ENCODE measurements at places on chromosomes 13 and 19.

GRCh38 chr19:18093439-18094161 lies 4.0 kb upstream of the MAST3 start:
- peak; percentile 45 for DNase-seq

DNA sequence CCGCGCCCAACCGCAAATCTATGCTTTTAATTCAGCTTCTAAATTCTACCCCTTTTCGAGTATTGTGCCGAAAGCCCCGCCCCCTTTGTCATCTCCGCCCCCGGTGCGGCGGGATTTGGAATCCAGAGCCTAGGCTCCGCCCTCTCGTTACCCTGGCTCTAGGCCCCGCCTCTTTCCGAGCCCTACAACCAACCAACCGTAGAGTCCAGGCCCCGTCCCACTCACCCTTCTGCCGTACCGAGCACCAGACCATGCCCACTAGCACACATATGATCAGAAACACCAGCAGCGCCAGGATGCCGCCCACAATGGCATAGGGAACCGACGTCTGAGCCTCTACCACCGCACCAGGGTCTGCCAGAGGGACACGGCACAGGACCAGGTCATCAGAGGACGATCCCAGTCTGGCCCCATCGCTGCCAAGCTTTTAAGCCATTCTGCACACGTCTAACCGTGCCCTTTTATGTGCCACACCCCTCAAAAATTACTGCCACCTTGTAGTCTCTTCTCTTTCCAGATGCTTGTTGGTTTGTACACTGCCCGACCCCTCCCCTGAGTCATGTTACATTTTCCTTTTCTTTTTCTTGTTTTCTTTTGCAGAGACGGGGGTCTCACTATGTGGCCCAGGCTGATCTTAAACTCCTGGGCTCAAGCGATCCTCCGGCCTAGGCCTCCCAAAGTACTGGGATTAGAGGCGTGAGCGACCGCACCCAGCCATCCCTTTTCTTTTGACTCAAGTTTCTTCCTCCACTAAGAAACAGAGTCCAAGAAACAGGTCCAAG lies 4.7 kb upstream of the ZNF428 start:
- no peak for DNase-seq

- DNase-seq, result no peak
These were observed 12.6 kb upstream of the CSNK1A1L start for GRCh38 chr13:37118016-37118415.

DNA sequence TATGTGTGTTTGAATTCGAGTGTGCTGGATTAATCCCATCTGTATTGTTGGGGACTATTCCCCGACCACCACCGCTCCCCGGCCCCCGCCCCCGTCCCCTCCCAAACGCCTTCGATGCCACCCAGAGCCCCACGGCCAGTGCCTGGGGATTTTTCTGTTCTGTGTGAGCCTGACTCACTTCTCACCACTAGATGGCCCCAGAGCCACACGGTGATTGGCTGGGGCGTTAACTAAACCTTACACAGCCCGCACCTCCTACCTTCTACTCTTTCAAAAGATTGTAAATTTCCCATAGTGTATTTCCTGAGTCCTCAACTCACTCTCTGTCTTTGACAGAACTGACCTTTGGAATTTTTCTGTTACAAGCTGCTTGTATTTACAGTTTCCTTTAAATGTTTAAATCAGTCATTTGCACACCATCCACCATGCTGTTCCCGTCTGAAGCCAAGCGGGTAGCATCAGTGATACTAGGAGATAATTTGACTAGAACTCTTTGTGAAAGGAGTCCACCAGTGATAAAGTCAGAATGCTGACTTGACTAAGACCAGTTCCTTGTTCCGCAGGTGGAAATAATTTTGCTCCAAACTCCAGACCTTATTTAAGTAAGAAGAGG lies 61.4 kb downstream of the RFX2 start:
- peak; percentile 72 for DNase-seq

DNA sequence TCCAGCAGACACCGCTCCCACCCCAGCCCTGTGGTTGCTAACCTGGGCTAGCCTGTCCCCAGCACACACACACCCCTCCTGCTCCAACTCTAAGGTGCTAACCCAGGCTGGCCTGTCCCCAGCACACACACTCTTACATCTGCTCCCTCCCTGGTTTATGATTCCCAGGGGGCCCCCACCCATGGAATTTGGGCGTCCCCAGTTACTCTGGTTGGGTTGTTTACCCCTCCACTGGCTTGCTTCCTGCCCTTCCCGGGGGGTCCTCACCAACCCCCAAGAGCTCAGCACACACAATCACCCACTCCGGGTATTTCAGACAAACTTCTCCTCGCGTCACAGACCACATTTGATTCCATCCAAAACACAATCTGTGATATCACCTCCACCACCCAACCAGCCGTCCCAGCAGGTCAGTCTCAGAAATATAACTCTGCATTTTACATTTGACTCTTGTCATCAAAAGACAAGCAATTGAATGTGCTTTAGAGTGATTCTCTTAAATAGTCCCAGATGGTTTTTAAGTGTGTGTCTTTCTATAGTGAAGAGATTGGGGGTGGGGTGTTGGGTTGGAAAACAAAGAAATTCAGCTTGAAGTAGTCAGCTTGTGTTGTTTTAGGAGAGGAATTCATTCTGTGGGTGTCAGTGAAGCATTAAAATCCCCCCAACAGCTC lies 20.1 kb downstream of the COL4A2 start:
- DNase-seq, result no peak

- no peak for DNase-seq
These were observed 41.8 kb downstream of the IGFL3 start for GRCh38 chr19:46082728-46083050.

Data from activated CD4-positive, CD25-positive, alpha-beta regulatory T cell treated with anti-CD3 and anti-CD28 coated beads, Interleukin-2, amount 50 U/mL, for 72 hours (primary cell).